ENCODE measurements at places on chromosomes 6 and 20.
A peak's percentile ranks its signal among the peaks of the same experiment; 100 is the strongest.

DNA sequence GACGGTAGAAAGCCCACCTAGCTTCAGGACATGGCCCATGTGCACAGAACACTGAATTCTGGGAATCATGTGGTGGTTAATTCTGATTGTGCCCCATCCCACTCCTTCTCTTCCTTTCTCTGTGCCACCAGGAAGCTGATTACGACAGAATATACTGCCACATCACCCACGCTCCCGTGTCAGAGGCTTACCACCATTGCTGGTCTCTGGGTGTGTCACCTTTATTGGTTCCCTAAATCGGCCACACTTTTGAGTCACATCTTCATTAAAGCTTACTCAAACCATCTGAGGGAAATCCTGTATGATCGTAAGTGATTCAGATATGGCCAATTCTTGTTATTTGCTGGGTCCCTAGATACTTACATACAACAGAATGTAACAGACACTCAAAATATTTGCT lies 3.1 kb downstream of the TRMT6 start:
- no peak for DNase-seq

DNA sequence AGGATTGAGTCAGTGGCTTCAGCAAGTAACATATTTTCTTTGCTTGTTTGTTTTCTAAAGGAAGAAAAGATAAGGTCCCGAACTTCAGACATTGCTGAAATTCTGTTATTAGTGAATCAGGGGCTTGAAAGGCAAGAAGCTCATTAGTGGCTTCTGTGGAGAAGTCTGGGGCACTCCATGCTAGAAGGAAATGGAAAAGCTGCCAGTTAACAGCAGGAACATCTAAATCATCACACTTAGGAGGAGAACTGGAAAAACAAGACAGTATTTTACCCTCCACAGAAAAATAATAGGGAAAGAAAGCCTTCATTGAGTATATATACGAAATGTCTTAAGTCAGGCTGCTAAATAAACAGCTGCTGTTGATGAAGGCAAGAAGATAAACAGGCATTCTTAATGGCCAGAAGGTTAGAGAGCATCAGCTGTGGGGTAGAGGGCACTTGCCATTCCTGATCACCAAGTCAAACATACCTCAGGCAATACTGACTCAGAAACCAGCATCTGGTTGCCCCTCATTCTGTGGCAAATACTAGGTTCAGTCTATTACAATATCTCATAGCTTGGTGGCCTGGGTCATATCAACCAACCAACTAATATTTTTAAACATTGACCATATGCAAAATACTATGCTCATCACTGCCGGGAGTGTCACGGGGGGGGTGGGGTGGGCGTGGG lies 143.2 kb upstream of the TENT5A start:
- no peak for DNase-seq

DNA sequence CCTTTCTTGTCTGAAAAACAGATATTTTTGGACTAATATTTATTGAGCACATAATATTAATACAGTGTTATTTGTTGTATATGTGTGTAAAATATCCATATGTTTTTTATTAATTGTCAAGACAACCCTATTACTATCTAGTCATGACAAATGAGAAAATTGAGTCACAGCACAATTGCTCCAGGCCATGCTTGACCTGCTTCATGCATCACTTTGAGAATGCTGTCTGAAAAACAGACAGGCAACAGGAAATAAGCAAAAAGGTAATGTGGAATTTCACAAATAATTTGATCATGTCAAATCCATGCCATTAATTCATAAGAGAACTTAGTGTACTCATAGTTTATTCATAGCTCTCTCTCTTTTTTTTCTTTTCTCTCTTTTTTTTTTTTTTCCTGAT lies 246.5 kb downstream of the RIMS1 start:
- DNase-seq: no peak

GRCh38 chr6:2480267-2480966 lies 235.0 kb upstream of the GMDS start:
- DNase-seq: no peak

GRCh38 chr20:10541668-10542411 lies 106.7 kb downstream of the SLX4IP start:
- DNase-seq: no peak

GRCh38 chr6:294656-295565 lies 2.6 kb downstream of the DUSP22 start:
- no peak for DNase-seq

GRCh38 chr6:17673543-17674254 lies 33.0 kb downstream of the NUP153 start:
- no peak for DNase-seq

GRCh38 chr20:59804871-59805665 lies 128.4 kb downstream of the SYCP2 start:
- DNase-seq: peak; percentile 55

DNA sequence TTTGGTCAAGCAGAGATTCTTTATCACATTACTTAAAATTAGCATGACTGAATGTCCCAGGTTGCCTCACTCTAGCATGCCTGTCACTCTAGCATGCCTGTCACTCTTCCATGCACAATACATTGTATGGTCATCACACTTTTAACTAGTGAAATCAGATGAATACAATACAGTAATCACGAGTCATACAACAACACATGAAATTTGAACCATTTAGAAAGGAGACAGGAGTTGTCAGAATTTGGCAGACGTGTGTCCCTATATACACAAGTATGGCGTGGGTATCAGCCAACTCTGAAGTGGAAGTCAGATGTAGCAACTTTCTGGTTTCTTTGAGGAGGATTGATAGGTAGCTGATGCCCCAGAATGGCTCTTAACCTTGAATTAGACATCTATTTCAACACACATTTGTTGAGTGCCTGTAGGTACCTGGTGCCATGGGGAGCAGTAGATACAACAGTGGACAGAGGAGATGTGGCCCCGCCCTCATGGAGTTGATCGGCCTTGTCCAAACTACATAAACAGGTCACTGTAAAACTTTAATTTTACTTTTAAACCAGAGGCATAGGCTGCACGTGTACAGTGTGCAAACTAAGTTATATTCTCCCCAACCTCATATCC lies 116.1 kb upstream of the TIAM2 start:
- no peak for DNase-seq

- DNase-seq: peak; percentile 80
Measured at GRCh38 chr20:59781226-59781625, 152.2 kb downstream of the SYCP2 start.

DNA sequence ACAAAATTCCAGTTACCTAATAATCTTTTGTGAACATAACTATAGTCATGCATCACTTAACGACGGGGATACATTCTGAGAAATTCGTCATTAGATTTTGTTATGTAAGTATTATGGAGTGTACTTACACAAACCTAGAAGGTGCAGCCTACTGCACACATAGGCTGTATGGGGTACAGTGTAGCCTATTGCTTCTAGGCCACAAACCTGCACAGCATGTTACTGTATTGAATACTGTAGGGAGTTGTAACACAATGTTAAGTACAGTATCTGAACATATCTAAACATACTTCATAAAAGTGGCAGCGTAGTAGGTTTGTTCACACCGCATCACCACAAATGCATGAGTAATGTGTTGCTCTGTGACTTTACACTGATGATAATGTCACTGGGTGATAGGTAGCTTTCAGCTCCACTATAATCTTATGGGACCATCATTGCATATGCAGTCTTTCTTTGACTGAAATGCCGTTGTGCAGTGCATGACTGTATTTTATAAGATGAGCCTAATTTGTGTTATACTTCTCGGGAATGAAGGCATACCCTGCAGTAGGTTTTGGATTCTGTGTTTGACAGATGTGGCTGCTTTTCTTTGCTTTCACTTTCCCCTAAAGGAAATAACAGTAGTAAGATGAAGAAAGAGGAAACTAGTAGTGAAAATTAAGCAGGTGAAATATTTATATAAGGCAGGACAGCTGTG lies 365.6 kb downstream of the FARS2 start:
- no peak for DNase-seq

- DNase-seq: no peak
Measured at GRCh38 chr20:23074052-23074451, 12.1 kb downstream of the CD93 start.

DNA sequence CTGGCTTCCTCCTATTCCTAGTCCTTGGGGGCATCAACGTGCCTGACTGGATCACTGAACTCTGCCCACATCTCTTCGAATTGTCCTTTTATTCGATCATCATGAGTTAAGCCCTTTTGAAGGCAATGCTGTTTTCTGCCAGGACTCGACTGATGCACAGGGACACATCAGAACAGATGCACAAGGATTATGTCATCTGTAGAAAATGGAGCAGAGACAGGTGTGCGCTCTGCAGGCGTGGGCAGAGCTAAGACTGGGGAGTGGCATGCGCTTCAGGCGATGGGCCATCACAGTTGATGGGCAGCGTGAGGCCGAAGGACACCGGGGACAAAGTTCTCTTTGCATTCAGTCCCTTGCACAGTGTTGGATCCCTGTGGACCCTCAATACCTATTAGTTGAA lies 13.1 kb downstream of the GABRR1 start:
- DNase-seq: no peak

DNA sequence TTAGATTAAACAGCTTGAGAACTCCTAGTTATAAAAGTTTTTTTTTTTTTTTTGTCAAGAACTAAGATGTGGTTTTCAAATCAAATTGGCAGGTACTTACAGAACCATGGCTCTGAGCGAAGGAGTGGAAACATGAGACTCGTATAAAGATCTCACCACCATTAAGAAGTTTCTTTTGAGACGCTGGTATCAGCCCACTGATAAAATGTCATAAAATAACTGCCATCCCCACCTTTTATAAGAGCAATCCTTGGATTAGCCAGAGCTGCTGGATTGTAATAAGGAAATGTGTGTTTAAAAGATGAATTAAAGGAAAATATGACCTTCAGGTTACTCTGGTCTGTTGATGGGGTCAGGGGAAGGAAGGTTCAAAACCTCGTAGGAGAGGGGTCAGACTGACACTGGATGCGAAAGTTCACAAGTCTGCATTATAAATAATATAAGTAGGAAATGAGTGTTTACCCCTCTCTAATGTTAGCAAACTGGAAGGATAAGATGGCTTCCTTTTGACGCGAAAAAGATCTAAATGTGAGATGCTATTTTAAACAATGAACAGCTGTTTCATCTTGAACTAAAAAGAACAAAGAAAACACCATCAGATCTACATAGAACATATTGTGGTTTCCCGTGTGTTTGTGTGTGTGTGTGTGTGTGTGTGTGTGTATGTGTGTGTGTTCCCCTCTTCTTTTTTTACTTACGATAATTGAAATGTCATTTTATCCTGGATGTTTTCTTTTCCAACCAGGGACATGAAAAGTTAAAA lies 386.8 kb upstream of the JAG1 start:
- DNase-seq: no peak

GRCh38 chr20:46551522-46552381 lies 1.3 kb upstream of the OCSTAMP start:
- DNase-seq: no peak

DNA sequence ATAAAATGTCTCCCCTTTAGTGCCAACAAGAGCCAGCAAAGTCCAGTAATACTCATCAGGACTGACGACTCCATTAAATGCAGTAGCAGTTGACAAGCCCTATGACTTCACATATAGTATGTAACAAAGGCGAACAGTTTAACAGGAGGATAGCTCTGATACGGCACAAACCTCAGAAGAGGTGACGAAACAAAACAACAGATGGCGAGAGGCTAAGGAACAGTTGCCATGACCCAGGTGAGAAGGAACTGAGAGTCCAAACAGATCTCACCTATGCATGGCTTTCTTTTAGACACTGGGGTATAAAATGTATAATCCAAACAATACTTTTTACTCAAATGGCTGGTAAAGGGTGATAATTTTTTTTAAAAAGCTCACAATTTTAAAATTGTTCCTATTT lies 37.1 kb downstream of the SYNE1 start:
- no peak for DNase-seq

GRCh38 chr6:125983246-125983945 lies 2.9 kb upstream of the TRMT11 start:
- no peak for DNase-seq

DNA sequence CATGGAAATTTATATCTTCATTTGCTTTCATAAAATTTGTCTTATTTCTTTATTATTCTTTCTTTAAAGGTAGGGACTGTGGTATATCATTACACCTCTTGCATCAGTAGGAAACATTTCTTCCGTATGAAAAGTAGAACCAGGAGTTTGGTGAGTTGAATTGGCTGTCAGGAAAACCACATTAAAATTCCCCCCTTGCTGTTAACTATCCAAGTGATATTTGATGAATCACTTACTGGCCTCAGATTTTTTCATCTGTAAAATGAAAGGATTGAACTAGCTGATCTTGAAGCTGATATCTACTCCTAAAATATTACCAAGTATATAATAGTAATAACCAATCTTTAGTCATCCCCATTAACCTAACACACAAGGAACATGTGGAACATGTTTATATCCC lies 460.9 kb downstream of the GJA1 start:
- DNase-seq: no peak

DNA sequence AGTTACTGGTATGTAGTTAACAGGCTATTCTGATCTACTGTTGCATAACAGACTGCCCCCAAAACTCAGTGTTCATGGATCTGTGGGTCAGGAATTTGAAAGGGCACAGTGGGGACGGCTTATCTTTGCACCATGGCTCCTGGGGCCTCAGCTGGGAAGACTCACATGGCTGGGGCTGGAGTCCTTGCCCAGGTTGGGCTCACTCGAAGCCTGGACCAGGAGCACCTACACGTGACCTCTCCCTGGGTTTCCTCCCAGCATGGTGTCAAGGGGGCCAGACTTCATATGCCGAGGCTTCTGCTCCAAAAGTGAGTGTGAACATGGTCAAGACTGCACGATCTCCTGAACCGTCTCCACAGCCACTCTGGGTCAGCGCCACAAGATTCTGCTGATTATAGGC lies 11.7 kb downstream of the SYNDIG1 start:
- no peak for DNase-seq

- DNase-seq: no peak
Measured at GRCh38 chr6:96704713-96705112, 132.6 kb downstream of the GPR63 start.

DNA sequence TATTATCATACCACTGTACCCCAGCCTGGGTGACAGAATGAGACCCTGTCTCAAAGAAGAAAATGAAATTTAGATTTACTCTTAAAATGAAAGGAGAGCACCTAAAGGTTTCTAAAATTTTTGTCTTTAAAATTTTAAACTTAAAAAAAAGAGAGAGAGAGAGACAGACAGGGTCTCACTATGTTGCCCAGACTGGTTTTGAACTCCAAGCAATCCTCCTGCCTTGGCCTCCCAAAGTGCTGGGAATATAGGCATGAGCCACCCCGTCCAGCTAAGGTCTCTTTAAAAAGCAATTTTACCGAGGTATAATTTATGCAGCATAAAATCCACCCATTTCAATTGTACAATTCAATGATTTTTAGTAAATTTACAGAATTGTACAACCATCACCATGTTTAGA lies 33.2 kb downstream of the ILRUN start:
- DNase-seq: no peak

- no peak for DNase-seq
Measured at GRCh38 chr6:39746795-39747194, 21.6 kb upstream of the KIF6 start.

Measured in RWPE2 (cell line).